ENCODE measurements at places on chromosomes 5 and 9.

DNA sequence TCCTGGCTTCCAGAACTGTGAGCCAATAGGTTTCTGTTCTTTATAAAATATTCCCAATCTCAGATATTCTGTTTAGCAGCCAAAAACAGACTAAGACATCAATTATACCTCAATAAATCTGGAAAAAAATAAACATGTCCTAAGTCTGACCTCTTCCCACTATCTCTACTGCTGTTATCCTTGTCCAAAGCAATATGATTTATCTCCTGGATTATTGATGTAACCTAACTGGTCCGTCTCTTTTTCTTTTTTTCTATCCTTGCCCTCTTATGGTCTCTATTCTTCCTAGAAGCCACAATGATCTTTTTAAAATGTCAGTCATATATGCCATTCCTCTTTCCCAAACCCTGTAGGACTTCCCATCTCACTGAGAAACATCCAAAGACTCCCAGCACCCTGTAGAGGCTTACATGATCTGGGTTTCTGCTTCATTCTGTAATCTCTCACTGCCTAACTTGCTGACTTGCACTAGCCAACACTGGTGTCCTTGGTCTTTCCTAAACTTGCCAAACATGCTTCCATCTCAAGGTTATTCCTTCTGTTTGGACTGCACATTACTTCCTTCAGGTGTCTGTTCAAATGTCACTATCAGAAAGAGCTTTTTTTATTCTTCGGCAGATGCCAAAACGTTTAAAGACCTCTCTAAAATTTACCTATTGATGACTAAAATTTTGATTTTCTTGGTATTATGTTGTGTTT is 13.1 kb downstream of the FOCAD start:
- DNase-seq = no peak

DNA sequence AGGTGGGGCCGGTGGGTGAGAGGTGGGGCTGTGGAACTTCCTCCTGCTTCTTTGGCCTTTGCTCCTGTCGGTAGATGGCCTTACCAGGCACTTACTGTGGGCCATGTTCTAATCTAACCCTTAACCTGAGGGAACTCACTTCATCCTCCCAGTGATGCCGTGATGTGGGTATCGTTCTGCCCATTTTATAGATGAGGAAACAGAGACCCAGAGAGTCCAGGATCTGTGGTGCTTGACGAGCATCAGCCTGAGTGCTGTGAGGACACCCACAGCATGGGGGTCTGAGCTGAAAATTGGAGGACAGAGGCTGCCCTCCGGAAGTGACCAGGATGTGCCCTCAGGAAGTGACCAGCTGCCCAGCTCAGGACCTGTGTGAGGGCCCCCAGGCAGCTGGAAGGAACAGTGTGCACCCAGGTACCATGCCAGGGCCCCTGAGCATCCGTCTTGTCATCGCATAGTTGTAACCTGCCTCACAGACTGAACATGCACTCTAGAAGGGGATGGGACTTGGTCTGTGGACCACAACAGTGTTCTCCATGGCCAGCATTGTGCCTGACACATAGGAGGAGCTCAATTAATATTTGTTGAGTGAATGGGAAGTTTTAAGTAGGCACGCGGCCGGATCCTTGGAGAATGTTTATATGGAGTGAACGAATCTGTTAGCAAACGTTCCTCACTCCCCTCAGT is 8.5 kb downstream of the NEK6 start:
- DNase-seq = no peak

GRCh38 chr5:8870349-8870958 is 675.4 kb downstream of the SEMA5A start:
- no peak for DNase-seq

DNA sequence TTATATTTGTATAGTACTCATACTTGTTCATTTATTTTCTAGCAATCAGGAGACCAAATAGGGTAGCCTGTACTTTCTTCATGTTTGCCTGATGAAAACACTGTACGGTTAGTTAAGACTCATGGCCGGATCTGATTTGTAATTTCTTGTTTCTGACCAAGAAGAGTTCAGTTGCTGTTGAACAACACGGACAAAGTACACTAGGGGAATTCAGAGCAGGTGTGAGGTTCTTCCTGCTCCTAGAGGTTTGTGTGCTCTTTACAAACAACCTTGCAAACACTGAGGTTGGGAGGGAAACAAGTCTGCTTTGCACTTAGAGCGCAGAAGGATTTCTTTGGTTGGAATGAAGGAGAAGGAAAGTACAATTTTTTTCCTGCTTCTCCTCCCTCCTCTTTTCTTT is 69.7 kb downstream of the TRIO start:
- DNase-seq = no peak

DNA sequence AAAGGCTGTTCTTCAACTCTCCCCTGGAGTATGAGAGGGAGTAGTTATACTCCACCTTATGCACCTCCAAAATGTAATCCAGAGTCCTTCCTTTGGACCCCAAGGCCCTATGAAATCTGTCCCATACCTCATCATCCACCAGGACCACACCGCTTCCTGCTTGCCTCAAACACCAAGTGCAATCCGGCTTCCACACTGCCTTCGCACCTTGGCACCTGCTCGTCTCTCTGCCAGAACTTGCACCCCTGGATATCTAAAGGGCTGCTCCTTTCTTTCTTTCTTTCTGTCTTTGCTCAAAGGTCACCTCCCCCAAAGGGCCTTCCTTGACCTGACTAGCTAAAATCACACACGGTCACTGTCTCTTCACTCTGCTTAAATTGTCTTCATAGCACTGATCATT is 63.9 kb upstream of the SHB start:
- no peak for DNase-seq

DNA sequence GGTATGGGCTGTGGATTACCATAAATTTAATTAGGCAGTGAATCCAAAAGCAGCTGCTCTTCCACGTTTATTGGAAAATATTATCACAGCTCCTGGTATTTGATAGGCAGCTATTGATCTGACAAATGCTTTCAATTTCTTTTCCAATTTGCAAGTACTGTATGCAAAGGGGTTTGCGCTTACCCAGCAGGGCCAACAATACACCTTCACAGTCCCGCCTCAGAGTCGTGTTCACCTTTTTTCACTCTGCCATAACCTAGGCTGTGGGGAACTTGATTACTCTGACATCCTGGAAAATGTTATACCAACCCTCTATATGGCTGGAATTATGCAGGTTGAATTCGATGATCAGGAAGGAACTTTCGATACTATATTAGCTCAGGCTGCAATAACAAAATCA is 32.3 kb upstream of the TENT4A start:
- DNase-seq = no peak

GRCh38 chr5:38723426-38723825 is 122.4 kb upstream of the OSMR start:
- no peak for DNase-seq

- no peak for DNase-seq
Measured at GRCh38 chr9:17488662-17489061, 90.2 kb upstream of the SH3GL2 start.

DNA sequence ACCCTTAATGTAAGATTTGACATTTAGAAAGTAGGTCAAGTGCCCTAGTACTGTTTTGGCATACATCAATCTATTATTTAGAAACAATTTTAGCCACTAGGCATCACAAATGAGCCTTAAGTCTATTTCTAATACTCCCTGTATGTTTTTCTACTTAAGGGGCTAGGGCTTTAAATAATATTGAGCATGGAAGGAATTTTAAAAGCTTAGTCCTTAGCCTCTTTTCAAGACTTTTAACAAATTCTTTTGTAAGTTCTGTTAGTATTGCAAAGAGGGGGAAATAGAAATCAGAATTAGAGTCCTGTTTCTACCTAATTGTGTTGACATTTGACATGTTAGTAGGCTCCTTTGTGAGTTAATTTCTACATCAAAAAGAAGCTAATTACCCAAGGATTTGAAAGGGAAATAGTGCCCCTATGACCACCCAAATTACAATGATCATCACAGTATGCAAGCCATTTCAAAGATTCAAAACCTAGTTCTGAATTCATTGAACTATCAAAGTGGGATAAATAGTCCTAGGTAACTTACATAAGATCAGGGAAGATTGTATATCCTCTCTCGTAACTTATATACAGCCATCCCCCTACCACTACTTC is 647.8 kb upstream of the ACO1 start:
- DNase-seq = no peak

DNA sequence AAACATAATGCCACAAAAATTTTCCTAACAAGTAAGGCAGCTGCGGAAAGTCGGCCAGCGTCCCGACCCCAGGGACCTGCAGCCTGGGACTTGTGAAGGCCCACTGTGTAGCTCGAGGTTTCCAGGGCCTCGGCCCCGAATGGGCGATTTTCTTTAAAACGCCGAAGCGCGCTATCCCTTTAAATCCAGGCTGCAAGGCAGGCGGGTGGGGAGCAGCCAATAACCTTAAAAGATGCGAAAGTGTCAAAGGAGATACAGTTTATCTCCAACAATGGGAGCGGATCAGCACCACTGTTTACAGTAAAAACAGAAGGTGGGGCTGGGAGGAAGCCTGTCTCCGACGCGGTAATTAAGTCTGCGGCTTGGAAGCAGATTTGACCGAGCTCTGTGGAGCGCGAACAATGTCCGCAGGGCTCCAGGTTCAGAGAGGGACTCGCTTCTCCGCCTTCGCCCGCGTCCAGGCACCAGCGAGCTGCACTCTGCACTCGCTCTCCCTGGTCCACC is 1.7 kb upstream of the ZSWIM6 start:
- no peak for DNase-seq

DNA sequence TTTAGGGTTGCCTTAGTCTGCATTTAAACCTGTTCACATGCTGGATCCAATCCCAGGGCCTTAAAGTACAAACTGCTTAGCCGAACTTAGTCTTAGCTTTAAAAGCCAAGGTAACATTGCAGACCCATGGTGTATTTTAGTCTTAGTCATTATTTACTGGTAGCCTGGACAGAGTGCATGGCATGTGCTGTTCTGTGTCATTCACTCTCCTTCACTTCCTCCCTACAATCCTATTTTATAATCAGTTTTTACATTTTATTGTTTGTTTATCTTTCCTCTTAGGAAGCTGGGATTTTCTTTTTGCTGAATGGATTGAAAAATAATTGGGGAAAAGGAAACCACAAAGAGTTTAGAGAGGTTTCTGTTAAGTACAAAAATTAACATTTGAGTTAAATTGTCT is 29.4 kb upstream of the TAL2 start:
- no peak for DNase-seq

GRCh38 chr5:151799407-151799806 is 27.7 kb downstream of the G3BP1 start:
- no peak for DNase-seq
